ENCODE measurements at places on chromosomes 6 and 20. TPM values are rescaled to one million over a fixed set of nuclear protein-coding genes. Genes with fewer than 3 reads are reported as not detected.

Gene DHX16
- 48.5 TPM for total RNA-seq

DNA sequence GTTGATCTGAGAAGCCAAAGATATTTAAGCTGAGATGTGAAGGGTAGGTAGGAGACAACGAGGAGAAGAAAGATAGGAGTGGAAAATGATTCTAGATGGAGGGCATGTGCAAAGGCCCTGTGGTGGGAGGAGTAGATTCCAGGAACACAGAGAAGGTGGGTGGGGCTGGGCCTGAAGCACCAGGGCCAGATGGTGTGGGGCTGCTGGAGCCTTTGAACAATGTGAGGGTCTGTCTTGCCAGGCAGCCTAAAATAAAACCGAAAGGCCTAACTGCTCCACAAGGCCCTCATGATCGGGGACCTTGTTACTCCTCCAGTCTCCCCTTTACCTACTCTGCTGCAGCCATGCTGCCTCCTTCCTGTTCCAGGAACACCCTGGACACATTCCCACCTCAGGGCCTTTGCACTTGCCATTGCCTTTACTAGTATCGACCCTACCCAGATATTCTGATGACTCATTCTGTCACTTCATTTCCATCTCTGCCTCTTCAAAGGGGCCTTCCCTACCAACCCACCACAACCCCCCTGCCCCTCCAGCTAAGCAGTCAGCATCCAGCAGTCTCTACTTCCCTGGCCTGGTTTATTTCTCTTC is 20.0 kb downstream of the FAM110A start:
- no peak overlapping the region for H3K4me3 ChIP-seq
- H3K36me3 ChIP-seq = no peaks in the 10 kb centered on the region
- peaks cover 21% of the 10 kb centered on the region for H3K4me1 ChIP-seq
- no peak overlapping the region for H3K27ac ChIP-seq

- peaks cover 9% of the 10 kb centered on the region for H3K36me3 ChIP-seq
- no peaks in the 10 kb centered on the region for H3K4me1 ChIP-seq
- no peak overlapping the region for H3K27ac ChIP-seq
- H3K4me3 ChIP-seq = no peak overlapping the region
- DNase-seq = no peak
These were observed 61.2 kb downstream of the ELOVL5 start for GRCh38 chr6:53287336-53288225.

Gene DEFB127
- total RNA-seq = not detected

Gene NOTCH4
- 9.9 TPM for total RNA-seq

DNA sequence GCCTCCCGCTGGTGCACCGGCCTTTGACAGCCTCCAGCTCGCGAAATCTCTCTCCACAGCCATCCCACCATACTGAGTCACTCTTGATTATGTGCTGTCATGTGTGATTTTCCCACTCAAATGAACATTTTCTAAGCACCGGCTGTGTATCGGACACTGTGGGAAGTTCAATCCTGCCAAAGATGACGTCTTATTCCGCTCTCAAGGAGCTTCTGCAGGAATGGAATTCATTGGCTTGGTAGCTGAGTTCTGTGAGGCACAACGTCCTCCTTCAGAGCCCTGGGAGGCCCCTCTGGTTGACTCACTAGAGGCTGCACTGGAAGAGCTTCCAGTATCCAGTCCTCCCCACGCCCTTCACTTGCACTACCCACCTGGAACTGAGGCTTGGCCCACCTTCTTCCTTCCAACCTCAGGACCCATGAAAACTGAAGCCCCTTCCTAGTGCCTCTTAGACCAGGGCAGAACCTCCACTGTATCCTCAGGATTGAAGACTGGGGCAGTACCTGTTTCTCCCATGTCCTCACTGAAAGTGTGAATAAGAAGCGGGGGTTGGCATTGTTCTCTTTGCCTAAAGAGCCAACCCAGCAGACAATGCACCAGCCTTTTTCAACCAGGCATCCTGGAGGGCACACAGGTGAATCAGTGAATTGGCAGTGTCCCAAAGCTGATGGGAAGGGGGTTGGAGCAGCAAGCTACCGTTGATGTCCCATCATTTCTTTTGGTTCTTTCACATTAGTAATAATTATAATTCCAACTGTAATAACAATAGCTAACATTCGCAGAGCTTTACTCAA is 1.7 kb downstream of the UNC5CL start:
- H3K27me3 ChIP-seq = no peaks in the 10 kb centered on the region
- H3K4me3 ChIP-seq = no peak overlapping the region
- no peak overlapping the region for H3K27ac ChIP-seq
- H3K4me1 ChIP-seq = peaks cover 8% of the 10 kb centered on the region
- peak; percentile 14 for DNase-seq

DNA sequence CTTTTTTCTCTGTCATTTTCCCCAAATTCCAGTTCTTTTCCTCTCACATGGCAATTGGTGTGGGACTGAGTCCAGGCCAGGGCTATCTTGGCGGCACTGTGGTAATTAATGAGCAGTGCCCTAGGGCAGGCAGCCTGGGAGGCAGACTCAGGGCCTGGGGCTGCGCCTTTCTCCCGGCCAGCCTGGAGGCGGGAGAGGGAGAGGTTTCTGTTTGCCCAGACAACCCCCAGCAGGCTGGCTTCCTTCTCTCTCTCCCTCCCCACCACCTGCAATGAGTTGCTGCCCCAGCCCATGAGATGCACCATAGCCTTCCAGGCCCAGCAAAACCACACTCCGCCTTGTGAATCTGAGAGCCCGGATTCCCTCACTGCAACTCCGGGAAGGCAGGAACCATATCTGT is 15.1 kb upstream of the CCDC167 start:
- no peak for DNase-seq
- no peak overlapping the region for H3K27ac ChIP-seq
- H3K4me3 ChIP-seq = no peak overlapping the region
- peaks cover 45% of the 10 kb centered on the region for H3K27me3 ChIP-seq
- peaks cover 11% of the 10 kb centered on the region for H3K4me1 ChIP-seq
- no peaks in the 10 kb centered on the region for H3K36me3 ChIP-seq

Gene TTBK1
- not detected for total RNA-seq

DNA sequence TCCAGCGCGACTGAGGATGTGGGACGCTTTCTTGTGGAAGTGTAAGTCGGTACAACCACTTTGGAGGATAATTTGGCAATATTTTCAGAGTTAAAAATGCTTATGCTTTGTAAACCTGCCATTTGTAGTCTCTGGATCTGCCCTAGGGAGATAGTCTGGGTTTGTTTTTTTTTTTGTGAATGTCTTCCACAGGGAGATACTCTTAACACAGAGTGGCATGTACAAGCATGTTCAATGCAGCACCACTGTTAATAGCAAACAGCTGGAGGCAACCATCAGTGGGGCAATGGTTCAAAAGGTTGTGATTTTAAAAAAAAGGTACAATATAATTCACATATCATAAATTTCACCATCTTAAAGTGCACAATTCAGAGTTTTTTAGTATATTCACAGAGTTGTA is 22.4 kb downstream of the SLC9A8 start:
- no peak overlapping the region for H3K4me3 ChIP-seq
- H3K27me3 ChIP-seq = no peaks in the 10 kb centered on the region
- H3K27ac ChIP-seq = no peak overlapping the region
- H3K36me3 ChIP-seq = peaks cover 17% of the 10 kb centered on the region
- H3K4me1 ChIP-seq = peaks cover 8% of the 10 kb centered on the region
- no peak for DNase-seq

Gene ECT2L
- total RNA-seq = 0.13 TPM

DNA sequence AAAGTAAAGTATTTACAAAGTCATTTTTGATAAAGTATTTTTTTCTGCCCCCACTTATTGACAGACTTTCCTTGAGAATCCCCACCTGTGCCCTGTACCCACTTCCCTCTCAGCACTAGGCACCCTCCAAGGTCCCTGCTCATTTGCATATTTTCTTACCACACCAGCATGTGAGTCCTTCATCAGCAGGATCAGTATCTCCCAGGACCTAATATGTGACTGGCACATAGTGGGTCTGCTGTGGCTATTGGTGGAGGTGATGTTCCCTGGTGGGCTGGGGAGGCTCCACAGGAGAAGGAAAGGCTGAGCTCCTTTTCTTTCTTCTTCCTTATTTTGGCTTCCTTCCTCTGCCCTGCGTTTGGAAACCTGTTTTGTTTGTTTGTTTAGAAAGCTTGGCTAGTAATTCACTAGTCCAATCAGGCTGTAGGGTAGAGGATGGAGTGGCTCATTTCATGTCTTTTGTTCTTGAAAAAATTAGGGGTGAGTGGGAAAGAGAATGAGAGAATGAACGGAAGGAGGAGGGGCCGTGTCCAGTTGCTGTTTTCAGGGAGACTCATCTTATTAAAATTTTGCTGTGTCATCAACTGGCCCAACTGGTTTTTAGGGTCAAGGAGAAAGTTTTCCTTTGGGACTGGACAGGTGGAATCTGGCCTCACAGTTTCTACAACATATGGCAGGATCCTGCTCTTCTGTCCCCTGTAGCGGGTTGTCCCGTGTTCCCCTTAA is 2.8 kb upstream of the RNF24 start:
- DNase-seq = no peak
- no peak overlapping the region for H3K4me3 ChIP-seq
- H3K27me3 ChIP-seq = no peaks in the 10 kb centered on the region
- H3K27ac ChIP-seq = no peak overlapping the region
- peaks cover 28% of the 10 kb centered on the region for H3K4me1 ChIP-seq

- DNase-seq = no peak
- H3K4me3 ChIP-seq = no peak overlapping the region
- H3K36me3 ChIP-seq = no peaks in the 10 kb centered on the region
- H3K4me1 ChIP-seq = peaks cover 35% of the 10 kb centered on the region
- no peaks in the 10 kb centered on the region for H3K27me3 ChIP-seq
These were observed 2.9 kb upstream of the SOD2 start for GRCh38 chr6:159695984-159696383.

- H3K4me1 ChIP-seq = no peaks in the 10 kb centered on the region
- H3K36me3 ChIP-seq = peaks cover 25% of the 10 kb centered on the region
- no peaks in the 10 kb centered on the region for H3K27me3 ChIP-seq
- H3K27ac ChIP-seq = no peak overlapping the region
These were observed 59.7 kb downstream of the BTBD9 start for GRCh38 chr6:38580030-38580429.

DNA sequence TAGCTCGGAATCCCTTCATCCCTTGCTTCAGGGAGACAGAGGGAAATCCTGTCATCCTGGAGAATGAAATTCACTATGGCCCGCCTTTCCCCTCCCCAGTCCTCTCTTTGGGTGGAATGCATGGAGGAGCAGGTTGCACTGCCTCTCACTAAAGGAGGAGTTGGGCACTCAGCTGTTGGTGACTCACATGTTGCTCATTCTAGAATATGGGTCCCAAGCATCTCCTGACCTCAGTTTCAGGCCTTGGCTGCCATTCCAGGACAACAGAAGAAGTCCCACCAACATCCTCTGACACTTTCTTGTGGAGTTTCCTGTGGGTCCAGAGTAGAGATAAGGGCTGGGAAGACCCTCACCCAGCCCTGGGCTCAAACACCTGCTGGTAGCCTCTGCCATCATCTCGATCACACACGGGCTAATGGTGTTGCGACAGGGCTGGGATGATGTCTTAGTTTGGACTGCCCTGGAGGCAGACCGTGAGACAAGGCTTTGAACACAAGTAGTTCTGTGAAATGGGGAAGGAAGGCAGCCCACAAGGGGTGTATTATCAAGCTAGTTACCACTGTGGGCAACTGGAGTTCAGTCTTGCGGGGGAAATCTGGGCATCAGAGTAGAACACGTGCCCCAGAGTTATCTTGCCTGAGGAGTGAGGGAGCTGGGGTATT is 52.4 kb upstream of the RNF24 start:
- H3K27me3 ChIP-seq = no peaks in the 10 kb centered on the region
- no peaks in the 10 kb centered on the region for H3K36me3 ChIP-seq

DNA sequence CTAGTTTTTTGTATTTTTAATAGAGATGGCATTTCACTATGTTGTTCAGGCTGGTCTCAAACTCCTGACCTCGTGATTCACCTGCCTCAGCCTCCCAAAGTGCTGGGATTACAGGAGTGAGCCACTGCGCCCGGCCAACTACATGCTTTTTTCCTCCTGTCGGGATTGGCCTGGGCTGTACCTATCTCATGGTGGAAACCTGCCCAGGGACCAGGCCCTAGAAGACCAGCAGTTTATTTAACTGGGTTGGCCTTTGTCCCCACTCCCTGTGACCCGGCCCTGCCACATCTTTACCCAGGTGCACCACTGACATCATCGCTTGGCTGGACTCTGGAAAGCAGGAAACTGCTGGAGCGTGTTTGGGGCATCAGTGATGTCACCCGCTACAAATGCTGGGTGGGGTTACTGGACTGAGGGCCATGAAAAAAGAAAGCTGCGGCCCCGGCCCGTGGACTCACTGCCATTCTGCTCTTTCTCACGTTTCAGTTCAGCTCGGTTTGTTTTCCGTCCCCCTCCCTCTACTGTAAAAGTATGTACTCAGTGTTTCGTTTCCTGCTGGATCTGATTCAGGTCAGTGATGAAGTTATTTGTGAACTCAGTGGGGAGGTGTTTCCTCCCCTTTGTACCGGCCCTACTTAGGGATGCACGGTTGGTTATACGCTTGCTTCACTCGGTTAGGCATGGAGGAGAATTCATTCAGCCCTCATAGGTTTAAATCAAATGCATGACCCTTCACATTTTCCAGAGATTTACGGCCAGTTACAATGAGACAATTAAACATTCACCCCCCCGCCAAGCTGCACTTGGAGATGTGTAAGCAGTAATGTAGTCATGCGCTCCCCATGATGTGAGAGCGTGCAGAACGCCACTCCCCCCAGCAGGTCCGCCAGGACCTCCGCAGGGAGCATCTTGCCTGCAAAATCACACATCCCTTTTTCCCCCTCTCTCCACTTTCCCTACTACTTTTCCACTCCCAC is 179.3 kb downstream of the MTHFD1L start:
- H3K4me1 ChIP-seq = no peaks in the 10 kb centered on the region
- DNase-seq = no peak
- H3K4me3 ChIP-seq = no peak overlapping the region
- no peak overlapping the region for H3K27ac ChIP-seq
- H3K27me3 ChIP-seq = no peaks in the 10 kb centered on the region

Gene RIMS1
- total RNA-seq = 9.7 TPM

DNA sequence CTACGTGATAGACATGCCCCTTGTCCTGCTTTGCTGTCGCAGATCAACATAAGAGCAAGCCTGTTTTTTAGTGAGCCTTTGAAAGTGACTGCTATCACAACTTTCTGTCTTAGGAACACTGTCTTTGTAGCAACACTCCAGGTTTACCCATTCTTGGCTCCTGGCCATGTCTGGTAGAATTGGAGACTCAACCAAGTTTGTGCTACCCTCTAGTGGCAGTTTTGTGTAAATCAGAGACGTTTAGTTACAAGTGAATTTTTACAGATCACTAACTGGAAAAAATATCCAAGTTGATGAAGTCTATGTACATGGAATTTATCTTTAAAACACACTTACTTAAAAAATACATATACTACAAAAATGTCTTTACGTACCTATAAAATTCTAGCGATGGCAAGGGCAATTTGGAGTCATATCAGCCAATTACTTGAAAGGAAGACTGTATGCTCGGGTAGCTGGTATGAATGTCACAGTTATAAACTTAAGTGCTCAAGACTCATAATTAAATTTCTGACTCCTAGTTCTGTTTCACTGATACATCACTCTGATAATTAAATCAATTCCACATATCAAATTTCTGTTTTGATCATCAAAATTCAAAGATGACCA is 101.4 kb downstream of the ADGB start:
- H3K27me3 ChIP-seq = no peaks in the 10 kb centered on the region
- H3K4me3 ChIP-seq = no peak overlapping the region
- H3K27ac ChIP-seq = no peak overlapping the region
- peak; percentile 75 for DNase-seq

Data from suprapubic skin (tissue), 4 donors.